Tibial nerve (tissue), 4 donors: ENCODE measurements at places on chromosomes 4 and X.

- DNase-seq: peak; percentile 54
Observed at GRCh38 chrX:150365051-150365989, 2.2 kb downstream of the MAMLD1 start.

DNA sequence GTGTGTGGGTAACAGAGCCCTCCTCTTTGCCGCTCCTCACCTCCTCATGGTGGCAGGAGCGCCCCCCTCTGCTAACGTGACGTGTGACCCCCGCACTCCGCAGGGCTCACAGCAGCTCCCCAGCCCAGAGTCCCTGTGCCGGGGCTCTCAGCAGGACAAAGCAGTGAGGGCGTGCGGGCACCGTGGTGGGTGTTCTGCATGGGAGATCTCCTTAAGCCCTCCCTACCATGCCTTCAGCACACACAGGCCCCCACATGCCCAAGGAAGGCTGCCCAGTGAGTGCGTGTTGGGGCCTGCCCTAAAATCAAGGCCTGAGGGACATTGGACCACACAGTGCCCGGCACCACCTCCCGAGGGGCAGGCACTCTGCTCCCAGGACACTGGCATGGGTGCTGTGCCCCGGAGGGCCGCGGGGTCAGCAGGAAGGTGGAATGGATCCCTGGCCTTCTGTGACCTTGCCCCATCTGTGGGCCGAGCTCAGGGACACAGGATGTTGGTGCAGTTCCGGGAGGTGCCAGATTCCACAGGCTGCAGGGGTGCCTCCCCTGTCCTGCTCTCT, 10.1 kb downstream of the PSAPL1 start:
- no peak for DNase-seq

DNA sequence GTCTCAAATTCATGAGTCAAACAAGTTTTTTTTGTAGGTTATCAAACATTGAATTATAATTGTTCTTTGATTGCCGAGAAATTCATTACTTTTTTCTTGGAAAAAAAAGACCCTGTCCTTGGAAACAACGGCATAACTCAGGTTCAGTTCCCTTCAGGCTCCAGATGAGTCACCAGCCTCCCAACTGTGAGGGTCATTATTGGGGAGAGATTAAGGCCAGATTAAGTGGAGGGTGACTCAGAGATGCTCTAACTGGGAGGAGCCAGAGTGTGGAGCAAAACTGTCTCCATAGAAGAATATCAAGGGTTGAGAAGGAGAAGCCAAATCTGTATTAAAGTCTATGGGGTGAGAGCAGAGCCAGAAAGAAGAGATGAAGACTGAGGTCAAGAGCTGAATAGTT, 9.6 kb downstream of the ADGRG4 start:
- DNase-seq: no peak

DNA sequence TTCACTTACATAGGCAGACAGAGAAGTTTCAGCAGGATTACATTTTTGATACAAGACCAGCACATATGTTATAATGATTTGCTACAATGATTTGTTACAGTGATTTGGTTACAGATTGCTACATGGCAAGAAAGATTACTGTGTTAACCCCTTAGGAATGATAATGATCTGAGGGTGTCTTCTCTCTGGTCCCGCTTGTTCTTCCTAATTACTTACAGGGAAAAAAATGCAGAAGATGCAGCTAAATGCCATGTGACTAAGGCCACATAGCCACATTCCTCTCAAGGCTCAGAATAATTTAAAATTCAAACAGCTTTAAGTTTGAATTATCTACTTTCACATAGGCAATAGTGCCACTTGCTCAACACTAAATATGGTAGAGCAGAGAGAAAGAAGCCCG, 9.7 kb upstream of the LAP3 start:
- DNase-seq: no peak

DNA sequence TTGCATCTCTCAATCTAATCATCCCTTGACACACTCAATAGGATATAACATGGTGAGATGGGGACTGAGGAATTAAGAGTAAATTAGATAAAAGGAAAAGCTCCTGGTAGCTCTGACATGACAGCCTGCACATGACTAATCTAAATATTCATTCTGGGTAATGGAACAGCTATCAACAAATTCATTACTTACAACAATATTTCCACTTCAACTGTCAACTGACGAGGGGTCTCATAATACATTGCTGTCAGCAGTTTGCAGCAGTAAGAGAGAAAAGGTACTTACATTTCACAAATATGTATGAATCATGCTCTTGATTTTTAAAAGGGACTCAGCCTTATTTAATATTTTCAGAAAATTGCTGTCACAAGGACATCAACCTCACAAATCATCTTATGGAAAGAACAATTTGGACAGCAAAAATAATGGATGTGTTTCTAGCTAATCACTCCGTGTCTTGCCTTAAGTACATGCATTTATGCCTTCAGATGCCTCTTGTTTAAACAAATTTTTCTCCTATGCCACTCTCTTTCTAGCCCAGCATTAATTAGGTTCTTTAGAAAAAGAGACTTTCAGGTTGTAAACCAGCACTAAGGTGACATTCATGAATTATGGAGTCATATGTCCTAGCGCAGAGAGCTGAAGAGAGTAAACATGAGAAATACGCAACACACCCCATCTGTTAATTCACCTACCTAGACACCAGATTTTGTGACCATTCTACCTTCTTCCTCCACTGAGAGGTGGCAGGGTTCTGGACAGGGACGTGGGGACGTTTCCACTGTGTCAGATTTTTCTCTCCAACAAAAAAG, 99.6 kb upstream of the TMEM150C start:
- DNase-seq: no peak

- DNase-seq: no peak
Observed at GRCh38 chrX:139739138-139739537, 31.2 kb upstream of the MCF2 start.

GRCh38 chr4:16225167-16225862, 956 bp downstream of the TAPT1 start:
- DNase-seq: no peak

DNA sequence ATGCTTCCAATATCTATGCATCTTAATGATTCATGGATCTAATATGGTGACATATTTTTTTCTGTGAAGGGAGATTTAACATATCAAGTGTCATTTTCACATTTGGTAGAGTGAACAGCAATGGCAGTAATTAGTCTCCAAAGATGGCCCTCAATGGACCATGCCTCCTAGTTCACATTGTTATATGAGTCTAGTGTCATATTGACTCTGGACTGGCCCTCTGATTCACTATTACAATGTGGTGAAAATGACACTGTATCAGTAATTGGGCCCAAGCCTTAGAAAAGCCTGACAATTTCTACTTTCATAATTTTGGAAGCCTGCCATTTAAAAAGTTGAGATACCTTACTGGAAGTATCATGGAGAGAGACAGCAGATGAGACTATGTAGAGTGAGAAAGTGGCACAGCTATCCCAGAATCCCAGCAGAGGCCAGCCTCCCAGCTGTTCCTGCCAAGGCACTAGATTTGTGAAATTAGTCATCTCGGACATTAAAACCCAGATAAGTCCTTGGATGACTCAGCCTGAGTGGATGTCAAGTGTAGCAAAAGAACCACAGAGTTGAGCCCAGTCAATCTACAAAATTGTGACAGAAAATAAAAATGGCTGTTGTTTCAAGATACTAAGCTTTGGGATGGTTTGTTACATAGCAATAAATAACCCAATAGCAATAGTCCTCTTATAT, 68.4 kb downstream of the ARHGEF38 start:
- no peak for DNase-seq

DNA sequence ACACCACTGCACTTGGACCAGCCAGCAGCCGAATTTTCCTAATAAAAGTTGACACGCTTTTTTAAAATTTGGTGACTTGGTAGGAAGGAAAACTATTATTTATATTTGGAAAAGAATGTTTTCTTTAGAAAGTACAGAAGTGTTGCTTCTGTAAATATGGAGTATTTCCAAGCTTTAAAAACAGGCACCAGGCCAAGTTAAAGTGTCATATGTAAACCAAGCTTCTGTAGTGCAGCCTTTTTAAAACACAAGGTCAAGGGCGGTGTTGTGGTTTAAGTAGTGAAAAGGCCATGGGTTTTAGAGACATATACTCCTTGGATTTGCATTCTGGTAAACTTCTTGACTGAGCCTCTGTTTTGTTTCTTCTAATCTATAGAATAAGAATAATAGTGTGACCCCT, 62.7 kb downstream of the TRIM2 start:
- no peak for DNase-seq

- DNase-seq: no peak
Observed at GRCh38 chr4:174225349-174226049, 58.0 kb downstream of the FBXO8 start.

DNA sequence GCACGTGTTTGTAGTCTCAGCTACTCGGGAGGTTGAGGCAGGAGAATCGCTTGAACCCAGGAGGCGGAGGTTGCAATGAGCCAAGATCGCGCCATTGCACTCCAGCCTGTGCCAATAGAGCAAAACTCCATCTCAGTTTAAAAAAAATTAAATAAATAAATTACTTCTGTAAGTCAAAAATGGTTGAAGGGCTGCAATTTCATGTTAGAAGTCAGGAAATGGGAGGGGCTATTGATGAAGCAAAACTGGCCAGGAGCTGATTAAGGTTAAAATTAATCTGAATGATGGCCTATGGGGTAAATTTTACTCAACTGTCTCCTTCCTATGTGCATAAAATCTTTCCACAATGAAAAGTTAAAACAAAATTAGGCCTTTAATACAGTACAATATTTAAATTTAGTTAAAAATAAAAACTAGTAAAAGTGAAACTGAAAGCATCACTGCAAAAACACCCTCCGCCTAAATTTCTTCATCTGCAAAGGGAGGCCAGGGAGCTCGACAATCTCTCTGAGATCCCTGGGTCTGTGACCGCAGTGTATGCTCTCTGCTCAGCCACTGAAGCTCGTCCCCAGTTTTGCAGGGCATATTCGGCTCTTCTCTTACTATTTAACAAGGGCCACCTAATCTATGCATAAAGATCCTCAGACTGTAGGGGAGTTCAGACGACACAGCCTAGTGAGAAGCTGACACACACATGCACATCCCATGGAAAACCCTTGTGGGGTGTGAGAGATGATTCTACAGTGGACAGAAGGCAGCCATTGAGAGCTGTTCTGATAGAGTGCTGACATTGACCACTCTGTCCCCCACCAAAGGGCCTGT, 57.2 kb downstream of the IRF2 start:
- no peak for DNase-seq

GRCh38 chrX:44690129-44690528, 147.5 kb upstream of the FUNDC1 start:
- no peak for DNase-seq

GRCh38 chr4:16011173-16011572, 48.2 kb upstream of the FGFBP2 start:
- DNase-seq: no peak

GRCh38 chrX:149079805-149080406, 425.2 kb downstream of the IDS start:
- no peak for DNase-seq

DNA sequence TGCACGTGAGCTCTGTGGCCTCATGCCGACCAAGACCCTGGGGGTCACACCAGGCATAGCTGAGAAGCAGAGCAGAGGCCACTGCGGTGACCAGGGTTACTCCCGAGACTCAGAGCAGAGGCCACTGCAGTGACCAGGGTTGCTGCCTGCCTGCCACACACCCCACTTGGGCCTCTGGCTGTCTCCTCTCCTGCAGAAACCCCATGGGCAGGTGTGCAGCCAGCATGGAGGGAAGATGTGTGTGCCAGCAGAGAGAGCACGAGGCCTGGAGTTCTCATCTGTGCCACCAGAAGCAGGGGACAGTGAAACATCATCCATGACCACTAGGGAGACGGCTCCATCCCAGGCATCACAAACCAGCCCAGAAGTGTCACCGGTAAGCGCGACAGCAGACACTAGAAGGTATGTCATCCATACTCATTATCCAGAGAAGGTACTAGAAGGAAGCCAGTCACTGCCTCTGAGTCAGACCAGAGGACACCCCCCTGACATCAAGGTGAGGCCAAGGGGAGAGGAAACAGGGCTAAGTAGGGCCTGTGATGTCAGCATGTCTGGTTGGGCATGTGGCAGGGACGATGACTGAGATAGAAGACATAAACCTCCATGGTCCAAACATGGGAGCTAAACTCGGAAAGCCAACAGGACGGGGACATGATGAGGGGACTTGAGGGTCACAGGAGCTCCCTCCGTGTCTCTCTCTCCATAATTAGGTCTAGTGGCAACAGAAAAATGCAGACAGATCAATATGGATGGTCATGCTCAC, 24.2 kb upstream of the SPON2 start:
- peak; percentile 10 for DNase-seq

DNA sequence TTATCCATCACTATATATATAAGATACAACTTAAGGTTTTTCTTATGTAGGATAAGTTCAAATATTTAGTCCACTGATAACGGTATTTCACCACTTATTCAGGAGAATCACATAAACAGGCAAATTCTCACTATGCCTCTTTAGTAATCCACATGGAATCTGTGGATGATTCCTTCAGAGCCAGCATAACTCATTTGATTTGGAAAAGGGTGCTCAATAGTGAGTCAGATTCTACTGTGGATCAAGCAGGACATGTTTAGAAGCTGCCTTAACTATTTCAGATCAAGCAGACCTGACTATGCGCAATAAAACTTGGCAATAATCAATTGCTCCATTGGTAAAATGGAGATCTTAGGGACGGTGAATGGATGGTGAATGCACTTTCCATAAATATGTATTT, 184.1 kb downstream of the CBR4 start:
- no peak for DNase-seq

GRCh38 chrX:136192839-136193414, 45.6 kb downstream of the FHL1 start:
- DNase-seq: no peak

- DNase-seq: no peak
Observed at GRCh38 chrX:37607243-37607642, 35.8 kb downstream of the LANCL3 start.
